ENCODE measurements at places on chromosomes 4 and X. TPM values are rescaled to one million over a fixed set of nuclear protein-coding genes. Genes with fewer than 3 reads are reported as not detected.

DNA sequence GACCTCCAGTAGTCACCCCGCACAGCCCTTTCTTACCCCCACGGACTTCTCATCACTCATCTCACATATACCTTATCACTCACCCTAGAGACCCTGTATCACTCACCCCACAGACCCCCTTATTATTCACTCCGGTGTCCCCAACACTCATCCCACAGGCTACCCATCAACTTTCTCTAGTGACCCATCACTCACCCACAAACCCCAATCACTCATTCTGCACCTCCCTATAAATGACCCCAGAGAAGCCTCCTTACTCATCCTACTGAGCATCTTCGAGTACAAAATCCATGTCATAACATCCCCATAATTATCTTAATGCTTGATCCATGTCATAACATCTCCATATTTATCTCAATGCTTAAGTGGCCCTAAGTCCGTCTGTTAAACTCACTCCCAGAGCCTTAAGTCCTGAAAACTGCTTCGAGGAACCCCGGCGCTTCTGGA lies 934 bp downstream of the ZNF41 start:
- H3K27me3 ChIP-seq, result no peaks in the 10 kb centered on the region
- H3K4me3 ChIP-seq, result peak overlapping the region; percentile 58
- no peaks in the 10 kb centered on the region for H3K4me1 ChIP-seq

GRCh38 chr4:107034996-107035818 lies 906 bp downstream of the DKK2 start:
- peaks cover 8% of the 10 kb centered on the region for H3K4me1 ChIP-seq
- H3K27me3 ChIP-seq, result no peaks in the 10 kb centered on the region
- no peaks in the 10 kb centered on the region for H3K36me3 ChIP-seq
- peak; percentile 56 for DNase-seq
- peak overlapping the region; percentile 8 for H3K4me3 ChIP-seq

- no peak for DNase-seq
- no peak overlapping the region for H3K4me3 ChIP-seq
- H3K36me3 ChIP-seq, result peaks cover 6% of the 10 kb centered on the region
- no peaks in the 10 kb centered on the region for H3K4me1 ChIP-seq
- H3K27ac ChIP-seq, result no peak overlapping the region
These were observed 148.5 kb downstream of the FAM13A start for GRCh38 chr4:88908521-88908920.

- H3K4me1 ChIP-seq, result no peaks in the 10 kb centered on the region
- no peak for DNase-seq
- no peaks in the 10 kb centered on the region for H3K27me3 ChIP-seq
- H3K4me3 ChIP-seq, result no peak overlapping the region
- no peak overlapping the region for H3K27ac ChIP-seq
These were observed 401.0 kb downstream of the TMA16 start for GRCh38 chr4:163895378-163896005.

MAN2B2 gene
- total RNA-seq, result 17.3 TPM

DNA sequence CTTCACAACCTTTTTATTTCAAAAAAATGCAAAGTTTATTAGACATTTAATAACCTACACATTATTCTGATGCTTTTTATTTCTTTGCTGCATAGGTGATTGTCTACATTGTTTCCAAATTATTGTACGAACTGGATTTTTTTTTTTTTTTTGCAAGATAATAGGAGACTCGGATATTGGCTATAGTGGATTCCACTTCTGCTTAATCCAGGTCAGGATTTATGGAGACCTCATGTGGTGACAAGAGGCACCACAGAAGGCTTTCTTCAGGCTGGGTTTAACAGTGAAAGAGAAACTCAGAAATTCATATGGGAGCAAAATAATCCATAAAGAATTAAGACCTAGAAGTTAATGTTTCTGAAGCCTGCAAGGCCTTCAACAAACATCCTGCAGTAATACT lies 2.4 kb upstream of the SLIT2 start:
- peaks cover 14% of the 10 kb centered on the region for H3K4me1 ChIP-seq
- no peaks in the 10 kb centered on the region for H3K36me3 ChIP-seq
- DNase-seq, result no peak
- no peaks in the 10 kb centered on the region for H3K27me3 ChIP-seq
- H3K4me3 ChIP-seq, result no peak overlapping the region
- H3K27ac ChIP-seq, result no peak overlapping the region

PPP1R2C gene
- not detected for total RNA-seq

DNA sequence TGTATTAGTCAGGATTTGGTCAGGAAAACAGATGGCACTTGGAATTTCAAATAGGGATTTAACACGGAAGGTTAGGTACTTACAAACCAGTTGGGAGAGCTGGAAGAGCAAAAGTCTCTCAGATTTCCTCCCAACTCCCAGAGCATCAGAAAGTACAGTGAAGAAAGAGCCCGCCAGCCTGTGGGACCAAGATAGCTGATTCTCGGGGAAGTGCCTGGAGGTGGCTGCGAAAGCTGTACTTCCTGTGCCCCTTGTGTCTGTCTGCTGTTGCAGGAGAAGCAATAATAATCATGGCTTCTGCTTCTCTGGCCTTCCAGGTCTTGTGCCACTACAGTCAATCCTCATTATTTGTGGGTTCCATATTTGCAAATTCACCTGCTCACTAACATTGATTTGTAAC lies 221.0 kb upstream of the BCOR start:
- DNase-seq, result no peak
- peaks cover 8% of the 10 kb centered on the region for H3K27me3 ChIP-seq
- no peaks in the 10 kb centered on the region for H3K4me1 ChIP-seq
- no peaks in the 10 kb centered on the region for H3K36me3 ChIP-seq
- no peak overlapping the region for H3K27ac ChIP-seq
- H3K4me3 ChIP-seq, result no peak overlapping the region

NAP1L3 gene
- 1.6 TPM for total RNA-seq

GRCh38 chr4:138347561-138347960 lies 105.4 kb upstream of the SLC7A11 start:
- H3K27ac ChIP-seq, result no peak overlapping the region
- no peak overlapping the region for H3K4me3 ChIP-seq
- no peaks in the 10 kb centered on the region for H3K4me1 ChIP-seq
- DNase-seq, result no peak

MCF2 gene
- 0.06 TPM for total RNA-seq

PCDH11X gene
- total RNA-seq, result 0.06 TPM

SATL1 gene
- not detected for total RNA-seq

DNA sequence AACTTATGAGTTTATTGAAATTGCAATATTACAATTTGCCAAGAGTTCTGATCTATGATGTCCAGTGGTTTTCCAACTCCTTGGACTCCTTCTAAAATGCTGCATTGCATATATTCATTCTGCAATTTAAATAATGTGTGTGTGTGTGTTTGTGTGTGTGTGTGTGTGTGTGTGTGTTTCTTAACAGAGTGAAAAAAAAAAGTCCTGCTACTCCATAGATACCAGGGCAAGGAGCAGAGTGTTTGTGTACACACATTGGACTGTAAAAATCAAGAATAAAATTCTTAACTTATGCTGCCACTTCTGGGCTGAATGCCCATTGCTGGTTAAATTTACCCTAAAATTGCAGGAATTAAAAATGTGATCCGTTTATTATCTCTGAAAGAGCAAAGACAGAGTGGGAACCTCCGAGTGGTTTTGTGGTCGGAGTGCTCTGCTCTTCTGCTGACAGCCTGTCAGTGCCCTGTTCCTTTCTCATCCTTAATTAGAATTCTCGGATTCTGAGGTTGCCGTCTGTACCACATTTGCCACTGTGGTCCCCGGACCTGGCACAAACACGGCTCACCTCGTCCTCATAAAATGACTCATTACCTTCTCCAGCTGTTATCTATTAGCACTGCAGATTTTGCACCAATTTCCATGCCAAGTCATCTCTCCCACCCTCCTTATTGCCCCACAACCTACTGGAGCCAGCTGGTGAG lies 355.5 kb downstream of the KCNIP4 start:
- H3K4me1 ChIP-seq, result no peaks in the 10 kb centered on the region
- no peaks in the 10 kb centered on the region for H3K36me3 ChIP-seq
- H3K4me3 ChIP-seq, result no peak overlapping the region
- no peak overlapping the region for H3K27ac ChIP-seq

DNA sequence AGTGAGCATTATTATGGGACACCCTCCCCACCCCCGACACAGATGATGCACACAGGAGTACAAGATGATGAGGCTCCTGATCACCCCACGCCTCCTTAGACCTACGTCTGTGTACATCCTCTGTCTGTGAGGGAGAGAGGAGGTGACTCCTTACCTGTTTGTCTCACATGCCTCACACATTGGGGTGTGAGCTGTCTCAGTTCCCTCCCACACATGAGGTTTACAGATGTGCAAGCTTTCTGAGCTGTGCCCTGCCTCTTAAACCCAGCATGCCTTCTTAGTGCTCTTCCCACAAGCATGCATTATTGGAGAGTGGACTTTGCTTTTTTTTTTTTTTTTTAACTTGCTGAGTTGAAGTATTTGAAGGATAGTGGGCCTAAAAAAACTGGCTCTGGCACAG lies 76.7 kb downstream of the CLCN5 start:
- H3K4me1 ChIP-seq, result no peaks in the 10 kb centered on the region
- no peak overlapping the region for H3K27ac ChIP-seq
- no peak overlapping the region for H3K4me3 ChIP-seq
- no peaks in the 10 kb centered on the region for H3K36me3 ChIP-seq
- no peaks in the 10 kb centered on the region for H3K27me3 ChIP-seq

- DNase-seq, result no peak
- peak overlapping the region; percentile 59 for H3K4me3 ChIP-seq
- H3K4me1 ChIP-seq, result no peaks in the 10 kb centered on the region
- H3K27ac ChIP-seq, result no peak overlapping the region
These were observed 547 bp upstream of the CLGN start for GRCh38 chr4:140427919-140428471.

GRCh38 chrX:50072110-50072509 lies 128.7 kb downstream of the AKAP4 start:
- H3K36me3 ChIP-seq, result no peaks in the 10 kb centered on the region
- H3K27me3 ChIP-seq, result no peaks in the 10 kb centered on the region
- DNase-seq, result no peak
- no peak overlapping the region for H3K27ac ChIP-seq
- H3K4me3 ChIP-seq, result no peak overlapping the region
- no peaks in the 10 kb centered on the region for H3K4me1 ChIP-seq

- no peak overlapping the region for H3K27ac ChIP-seq
- no peaks in the 10 kb centered on the region for H3K27me3 ChIP-seq
- H3K4me1 ChIP-seq, result no peaks in the 10 kb centered on the region
- DNase-seq, result no peak
These were observed 78.1 kb upstream of the TNIP3 start for GRCh38 chr4:121242188-121242750.

FDCSP gene
- total RNA-seq, result 0.94 TPM

CORIN gene
- total RNA-seq, result 0.16 TPM

- H3K27ac ChIP-seq, result no peak overlapping the region
- no peaks in the 10 kb centered on the region for H3K4me1 ChIP-seq
- peaks cover 5% of the 10 kb centered on the region for H3K27me3 ChIP-seq
- no peaks in the 10 kb centered on the region for H3K36me3 ChIP-seq
These were observed 96.5 kb upstream of the ESX1 start for GRCh38 chrX:104351173-104351769.

TSPAN7 gene
- 10.1 TPM for total RNA-seq

GRCh38 chr4:178966644-178967043 lies 1524.4 kb upstream of the AGA start:
- no peak overlapping the region for H3K4me3 ChIP-seq
- no peaks in the 10 kb centered on the region for H3K4me1 ChIP-seq
- H3K27ac ChIP-seq, result no peak overlapping the region
- no peaks in the 10 kb centered on the region for H3K27me3 ChIP-seq
- no peaks in the 10 kb centered on the region for H3K36me3 ChIP-seq
- no peak for DNase-seq

DNA sequence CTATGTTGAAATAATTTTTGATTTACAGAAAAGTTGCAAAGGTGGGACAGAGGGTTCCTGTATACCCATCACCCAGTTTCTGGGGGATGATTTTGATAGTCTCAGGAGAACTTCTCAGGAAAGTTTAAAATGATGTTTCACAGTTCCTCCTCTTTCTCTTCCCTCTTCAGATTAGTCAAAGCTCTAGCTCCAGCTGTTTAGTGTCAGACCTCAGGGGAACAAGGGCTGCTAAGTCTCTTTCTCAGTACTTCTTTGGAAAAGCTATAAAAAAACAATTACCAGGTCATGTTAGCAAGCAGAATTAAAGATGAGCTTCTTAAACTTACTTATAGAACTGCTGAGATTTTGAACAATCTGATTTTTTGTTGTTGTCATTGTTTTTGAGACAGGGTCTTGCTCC lies 12.2 kb downstream of the IL13RA1 start:
- no peaks in the 10 kb centered on the region for H3K36me3 ChIP-seq
- H3K4me3 ChIP-seq, result no peak overlapping the region
- DNase-seq, result no peak

DNA sequence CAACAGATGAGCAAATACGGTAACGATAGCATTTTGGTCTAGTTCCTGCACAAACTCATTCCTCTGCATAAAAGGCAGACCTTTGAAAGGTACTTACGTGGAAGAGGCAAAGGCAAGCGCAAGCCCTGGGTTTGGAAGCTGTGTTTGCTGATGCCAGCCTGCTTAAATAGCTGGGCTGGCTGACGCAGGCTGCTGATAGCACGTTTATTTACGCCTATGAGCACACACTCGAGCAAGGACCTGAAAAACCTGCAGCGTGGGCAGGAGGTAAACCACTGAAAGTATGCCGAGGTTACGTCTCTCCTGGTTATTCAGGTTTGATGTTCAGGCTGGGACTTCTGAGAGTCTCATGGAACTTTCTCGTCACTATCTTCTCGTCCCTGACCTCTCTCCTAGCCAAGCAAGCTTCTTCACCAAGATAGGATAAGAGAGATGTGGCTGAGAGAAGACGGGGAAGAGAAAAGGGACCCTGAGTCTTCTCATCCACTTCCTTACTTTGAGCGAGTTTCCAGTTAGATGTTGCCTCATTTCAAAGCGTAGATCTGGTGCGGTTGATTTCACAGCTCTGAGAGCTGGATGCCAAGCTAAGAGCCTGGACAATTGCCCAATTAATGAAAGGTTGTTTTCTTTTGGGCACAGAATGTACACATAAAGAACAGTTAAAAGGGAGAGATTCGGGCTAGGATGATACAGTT lies at the start of gene HOPX:
TSS of gene HOPX (minus strand) at position 139 of the 695 bp plus-strand sequence. CDS start 23,480 bp downstream, outside the sequence.
- no peaks in the 10 kb centered on the region for H3K4me1 ChIP-seq
- H3K36me3 ChIP-seq, result no peaks in the 10 kb centered on the region
- no peaks in the 10 kb centered on the region for H3K27me3 ChIP-seq
- H3K27ac ChIP-seq, result no peak within 1 kb of the TSS
- peak within 1 kb of the TSS; percentile 26 for H3K4me3 ChIP-seq

DNA sequence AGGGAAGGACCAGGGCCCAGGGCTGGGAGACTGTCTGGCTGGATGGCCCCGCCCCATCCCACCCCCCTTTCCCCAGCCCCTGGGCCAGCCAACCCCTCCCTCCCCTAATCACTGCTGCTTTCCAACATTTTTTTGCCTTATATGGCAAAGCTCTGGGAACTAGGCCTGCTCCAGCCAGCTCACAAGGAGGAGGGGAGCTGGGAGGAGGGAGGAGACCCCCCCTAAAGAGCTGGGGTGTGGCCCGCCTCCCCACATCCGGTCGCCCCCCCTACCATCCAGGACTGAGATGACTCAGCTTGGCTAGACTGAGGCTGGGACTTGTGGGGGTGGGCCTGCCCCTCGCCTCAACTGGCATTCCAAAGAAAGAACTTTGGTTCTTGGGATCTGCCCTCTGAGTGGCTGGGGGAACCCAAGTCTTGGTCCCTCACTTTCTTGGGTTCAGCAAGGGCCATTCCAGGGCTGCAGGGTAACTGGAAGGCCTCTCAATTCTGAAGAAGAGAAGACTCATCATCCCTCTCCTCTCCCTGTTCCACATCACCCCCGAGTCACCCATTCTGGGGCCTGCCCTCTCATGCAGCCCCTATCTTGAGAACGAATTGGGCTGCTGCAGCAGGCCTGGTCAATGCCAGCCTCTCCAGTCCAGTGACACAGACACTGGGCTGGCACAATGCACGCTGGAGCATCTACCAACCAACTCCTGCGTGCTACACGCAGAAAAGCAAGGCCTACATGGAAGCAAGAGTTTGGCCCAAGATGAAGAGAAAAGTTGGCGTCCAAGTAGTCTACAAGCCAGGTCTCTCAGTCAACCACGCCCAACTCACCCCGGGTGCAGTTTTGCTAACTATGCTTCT lies 4.8 kb downstream of the FLNA start:
- H3K27ac ChIP-seq, result peak overlapping the region; percentile 49
- DNase-seq, result no peak
- H3K4me3 ChIP-seq, result peak overlapping the region; percentile 45
- H3K4me1 ChIP-seq, result no peaks in the 10 kb centered on the region
